ENCODE measurements at places on chromosomes 12 and 14.

DNA sequence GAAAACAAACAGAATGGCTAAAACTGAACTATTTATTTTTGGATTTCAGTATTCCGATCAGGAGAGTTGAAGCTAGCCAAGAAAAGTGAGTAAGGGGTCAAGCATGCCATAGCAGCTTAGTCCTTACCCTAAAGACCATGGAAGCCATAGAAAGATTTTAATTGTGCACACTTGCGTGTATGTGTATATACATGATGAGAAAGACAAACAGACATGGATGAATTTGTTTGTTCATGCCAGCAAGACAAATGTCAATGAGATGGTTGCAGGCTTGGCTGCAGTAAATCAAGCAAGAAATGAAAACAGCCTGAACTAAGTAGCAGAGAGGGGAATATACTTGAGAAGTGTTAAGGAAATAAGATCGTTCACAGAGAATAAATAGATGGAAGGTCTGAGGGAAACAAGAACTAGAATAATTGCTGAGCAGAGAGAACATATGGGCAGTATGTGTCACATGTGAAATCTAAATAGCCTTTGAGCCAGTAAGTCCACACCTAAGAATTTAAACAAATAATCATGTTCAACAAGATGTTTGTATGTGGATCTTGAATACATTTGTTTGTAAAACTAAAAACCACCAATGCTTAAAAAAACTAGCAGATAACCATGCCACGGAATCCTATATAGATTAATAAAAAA is 14.8 kb downstream of the SNW1 start:
- DNase-seq = no peak

DNA sequence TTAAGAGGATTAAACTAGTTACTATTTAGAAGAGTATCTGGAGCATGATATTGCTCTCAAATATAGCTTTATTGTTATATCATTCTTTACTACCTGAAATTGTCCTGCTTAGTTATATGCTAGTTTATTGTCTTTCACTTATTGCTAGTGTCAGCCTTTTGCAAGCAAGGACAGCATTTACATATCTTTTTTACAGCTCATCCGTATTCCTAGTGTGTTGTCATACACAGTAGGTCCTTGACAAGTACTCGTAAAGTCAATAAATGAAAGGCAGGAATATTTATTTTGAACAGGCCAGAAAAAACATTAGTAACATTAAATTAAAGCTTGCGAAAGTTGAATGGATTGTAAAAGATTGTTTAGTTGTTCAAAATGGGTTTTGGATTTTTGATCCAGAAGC is 35.0 kb downstream of the CRADD start:
- DNase-seq = no peak

DNA sequence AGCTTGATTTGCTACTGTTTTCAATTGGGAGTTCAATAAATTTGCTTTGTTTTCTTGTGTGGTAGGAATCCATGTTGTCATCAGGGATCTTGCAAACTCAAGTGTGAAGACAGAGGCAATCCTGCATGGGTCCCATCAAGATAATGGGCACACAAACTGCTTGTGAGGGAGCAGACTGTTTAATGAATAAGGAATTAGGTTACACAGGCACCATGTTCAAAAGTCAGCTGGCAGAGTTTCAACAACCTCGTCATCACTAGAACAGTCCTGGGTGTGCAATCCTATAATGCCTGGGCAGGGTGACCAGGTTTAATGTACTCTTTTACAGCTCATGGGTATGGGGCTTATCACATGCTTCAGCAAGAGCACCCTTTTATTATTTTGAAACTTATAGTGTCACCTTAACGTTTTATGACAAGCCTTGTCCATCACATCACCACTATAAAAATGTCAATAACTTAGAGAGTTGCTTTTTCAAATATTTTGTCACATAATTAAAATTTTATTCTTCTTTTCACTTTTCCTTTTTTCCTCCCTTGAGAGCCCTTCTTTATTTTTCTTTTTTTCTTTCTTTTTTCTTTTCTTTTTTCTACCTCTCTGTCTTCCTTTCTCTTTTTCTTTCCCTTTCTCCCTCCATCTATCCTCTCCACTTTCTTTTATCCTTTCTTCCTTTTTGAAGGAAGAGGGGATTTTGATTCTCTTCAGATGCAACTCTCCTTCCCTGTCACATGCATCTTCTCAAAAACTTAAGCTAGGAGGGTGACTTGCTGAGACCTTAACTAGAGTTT is 252.2 kb upstream of the ATP2B1 start:
- no peak for DNase-seq

- no peak for DNase-seq
Measured at GRCh38 chr12:103469719-103470118, 26.0 kb downstream of the C12orf42 start.

GRCh38 chr14:81366214-81366613 is 33.9 kb downstream of the STON2 start:
- DNase-seq = no peak

- no peak for DNase-seq
Measured at GRCh38 chr12:113950873-113951272, 15.3 kb downstream of the RBM19 start.

DNA sequence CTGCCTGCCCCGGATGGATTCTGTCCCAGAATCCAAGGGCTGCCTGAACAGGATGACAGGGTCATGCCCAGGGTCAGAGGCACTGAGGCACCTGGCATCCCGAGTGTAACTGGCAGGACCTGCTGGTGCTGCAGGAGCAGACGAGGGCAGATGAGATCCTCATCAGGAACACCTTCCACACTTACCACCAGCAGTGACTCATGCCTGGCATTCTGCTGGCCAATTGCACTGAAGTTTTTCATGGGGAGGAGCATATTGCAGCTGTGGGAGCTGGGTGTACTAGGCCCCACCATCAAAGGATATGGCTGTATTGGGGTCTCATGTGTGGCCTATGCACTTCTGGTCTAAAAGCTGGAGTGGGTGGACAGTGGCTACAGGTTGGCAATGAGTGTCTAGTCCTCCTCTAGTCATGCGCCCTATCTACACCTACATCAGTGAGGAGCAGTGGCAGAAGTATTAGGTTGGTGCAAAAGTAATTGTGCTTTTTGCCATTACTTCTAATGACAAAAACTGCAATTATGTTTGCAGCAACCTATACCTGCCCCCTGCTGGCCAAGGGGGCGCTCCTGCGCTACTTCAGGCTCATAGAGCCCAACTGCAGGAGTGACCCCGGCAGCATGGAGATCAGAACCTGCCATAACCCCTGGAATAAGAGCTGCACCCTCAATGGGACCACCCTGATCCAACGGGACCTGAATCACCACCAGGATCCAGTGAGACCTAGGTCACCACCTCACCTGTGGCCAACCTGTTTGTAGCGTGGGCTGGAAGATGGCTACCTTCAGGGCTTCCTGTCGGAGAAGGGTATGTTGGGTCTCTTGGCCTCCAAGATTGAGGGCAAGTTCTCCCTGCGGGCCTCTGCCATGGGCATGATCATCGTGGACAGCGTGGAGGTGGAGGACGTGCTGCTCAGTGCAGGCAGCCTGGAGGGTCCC is 8.0 kb upstream of the C12orf42 start:
- no peak for DNase-seq

Data from left cardiac atrium (tissue), 4 donors.